ENCODE measurements at places on chromosomes 12 and 14. TPM values are rescaled to one million over a fixed set of nuclear protein-coding genes. Genes with fewer than 3 reads are reported as not detected.
A peak's percentile ranks its signal among the peaks of the same experiment; 100 is the strongest.

- H3K4me1 ChIP-seq: peaks cover 46% of the 10 kb centered on the region
- no peak for DNase-seq
- no peaks in the 10 kb centered on the region for H3K36me3 ChIP-seq
- peaks cover 17% of the 10 kb centered on the region for H3K27me3 ChIP-seq
Measured at GRCh38 chr12:25320123-25321006, 69.6 kb upstream of the KRAS start.

Gene TOMM20L
- total RNA-seq: not detected

Gene LRRC10
- not detected for total RNA-seq

DNA sequence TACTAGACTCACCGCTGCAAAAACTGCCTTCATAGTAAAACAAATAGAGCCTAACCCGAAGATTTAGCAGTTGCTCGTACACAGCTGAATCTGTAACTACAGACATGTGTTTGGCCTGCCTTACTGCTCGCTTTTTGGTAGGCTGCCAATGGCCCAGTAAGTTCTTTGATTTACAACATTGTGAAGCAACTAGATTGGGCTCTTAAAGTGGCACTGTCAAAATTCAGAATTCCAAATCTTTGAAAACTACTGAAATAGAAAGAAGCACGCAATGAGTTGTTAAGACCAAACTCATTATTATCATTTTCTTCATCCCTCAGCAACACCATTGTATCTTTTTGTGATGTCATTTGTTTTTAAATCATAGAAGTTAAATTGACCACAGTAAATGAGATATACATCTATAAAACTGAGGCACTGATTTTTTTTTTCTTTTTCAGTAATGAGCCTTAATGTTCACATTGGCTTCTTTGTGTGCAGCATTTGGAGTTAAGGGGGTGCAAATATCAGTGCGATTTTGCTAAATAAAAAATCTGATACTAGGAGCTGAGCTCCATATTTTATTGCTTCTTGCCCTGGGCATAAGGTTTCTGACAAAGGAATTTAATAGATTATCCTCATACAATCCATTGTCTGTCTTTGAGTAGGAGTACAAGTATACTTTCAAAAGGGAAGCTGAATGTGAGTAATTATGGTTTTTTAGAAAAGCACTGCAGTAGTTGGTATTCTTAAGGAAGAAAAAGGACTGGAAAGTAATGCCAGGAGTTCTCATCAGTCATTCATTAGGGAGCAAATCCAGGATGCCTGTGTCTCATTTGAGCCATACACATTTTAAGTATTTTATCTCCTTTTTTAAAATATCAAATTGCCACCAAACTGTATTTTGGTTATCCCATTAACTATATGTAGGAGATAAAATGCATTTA is 138.5 kb downstream of the KICS2 start:
- no peak overlapping the region for H3K27ac ChIP-seq
- no peak for DNase-seq
- H3K4me3 ChIP-seq: no peak overlapping the region
- peaks cover 4% of the 10 kb centered on the region for H3K4me1 ChIP-seq

GRCh38 chr14:55915456-55915855 is 202.8 kb upstream of the PELI2 start:
- H3K4me3 ChIP-seq: no peak overlapping the region
- no peak overlapping the region for H3K27ac ChIP-seq
- peaks cover 3% of the 10 kb centered on the region for H3K27me3 ChIP-seq
- no peak for DNase-seq

DNA sequence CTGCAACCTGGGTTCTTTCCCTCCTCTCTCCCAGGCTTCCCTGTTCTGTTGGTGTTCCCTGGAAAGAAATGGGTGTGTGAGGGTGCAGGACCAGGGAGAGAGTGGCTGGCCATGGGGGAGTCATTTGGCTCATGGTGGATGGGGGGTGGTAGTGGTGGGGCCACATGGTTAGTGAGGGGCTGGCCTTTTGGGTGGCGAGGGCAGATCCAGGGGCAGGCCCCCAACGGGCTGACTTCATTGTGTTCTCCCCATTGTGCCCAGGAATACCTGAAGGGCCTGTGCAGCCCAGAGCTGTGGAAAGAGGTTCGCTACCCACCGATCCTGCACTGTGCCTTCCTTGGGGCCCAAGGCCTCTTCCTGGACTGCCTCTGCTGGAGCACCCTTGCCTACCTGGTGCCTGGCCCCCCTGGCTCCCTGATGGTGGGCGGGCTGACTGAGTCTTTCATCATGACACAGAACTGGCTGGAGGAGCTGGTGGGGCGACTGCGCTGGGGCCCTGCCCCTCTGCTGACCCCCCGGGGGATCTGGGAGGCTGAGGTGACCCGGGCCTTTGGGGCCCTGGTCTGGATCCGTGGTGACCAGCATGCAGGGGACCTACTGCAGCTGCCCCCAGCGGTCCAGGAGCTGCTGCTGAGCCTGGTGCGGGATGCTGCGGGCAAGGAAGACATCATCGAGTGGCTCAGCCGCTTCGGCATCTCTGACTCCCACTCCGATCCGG is 9.0 kb downstream of the NYNRIN start:
- H3K4me1 ChIP-seq: no peaks in the 10 kb centered on the region
- no peak overlapping the region for H3K27ac ChIP-seq
- no peak overlapping the region for H3K4me3 ChIP-seq
- H3K27me3 ChIP-seq: peaks cover 26% of the 10 kb centered on the region

Gene FSCB
- total RNA-seq: not detected

GRCh38 chr12:95982602-95983001 is 13.5 kb downstream of the HAL start:
- H3K4me3 ChIP-seq: no peak overlapping the region
- H3K36me3 ChIP-seq: no peaks in the 10 kb centered on the region
- H3K4me1 ChIP-seq: no peaks in the 10 kb centered on the region

DNA sequence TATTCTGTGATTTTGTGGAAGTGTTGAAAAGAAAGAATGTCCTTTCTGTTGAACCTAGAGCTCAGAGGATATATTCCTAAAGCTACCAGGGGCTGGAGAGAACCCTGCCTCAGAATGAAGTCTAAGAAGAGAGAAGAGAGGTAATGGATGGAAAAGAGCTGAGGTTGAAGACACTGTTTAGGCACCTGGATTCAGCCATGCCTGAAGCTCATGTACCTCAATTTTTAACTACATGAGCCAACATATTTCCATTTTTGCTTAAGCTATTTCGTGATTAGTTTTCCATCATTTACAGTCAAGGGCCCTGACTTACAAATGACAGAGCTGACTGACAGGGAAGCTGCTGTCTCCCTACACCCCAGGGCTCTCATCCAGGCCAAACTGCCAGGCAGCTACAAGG is 10.7 kb downstream of the CAMKK2 start:
- H3K36me3 ChIP-seq: peaks cover 12% of the 10 kb centered on the region
- no peaks in the 10 kb centered on the region for H3K4me1 ChIP-seq
- H3K27me3 ChIP-seq: no peaks in the 10 kb centered on the region
- H3K27ac ChIP-seq: no peak overlapping the region

DNA sequence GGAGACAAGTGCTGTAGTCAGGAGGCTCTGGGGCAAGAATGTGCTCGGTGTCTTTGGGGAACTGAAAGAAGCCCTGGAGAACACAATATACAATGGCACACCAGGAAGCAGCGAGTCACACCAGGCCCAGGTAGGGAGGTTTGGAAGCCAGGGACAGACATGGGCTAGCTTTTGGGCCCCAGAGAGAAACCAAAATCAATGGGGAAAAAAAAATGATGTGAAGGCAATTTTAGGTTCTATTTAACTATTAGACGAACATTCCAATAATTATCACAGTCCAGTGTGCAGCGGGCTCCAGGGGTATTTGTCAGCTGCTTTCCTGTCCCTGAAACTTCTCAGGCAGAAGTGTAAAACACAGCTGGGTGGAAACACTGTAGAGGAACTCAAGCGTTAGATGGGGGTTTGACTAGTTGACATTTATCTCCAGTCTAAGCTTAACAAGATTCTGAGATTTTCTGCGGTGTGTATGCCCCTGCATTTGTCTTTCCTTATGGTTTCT is 21.8 kb upstream of the EGLN3 start:
- H3K4me1 ChIP-seq: peaks cover 6% of the 10 kb centered on the region
- DNase-seq: no peak

GRCh38 chr12:57844709-57845477 is 1.6 kb downstream of the CTDSP2 start:
- peaks cover 18% of the 10 kb centered on the region for H3K27me3 ChIP-seq
- peak overlapping the region; percentile 44 for H3K27ac ChIP-seq
- peaks cover 8% of the 10 kb centered on the region for H3K36me3 ChIP-seq
- H3K4me3 ChIP-seq: peak overlapping the region; percentile 77
- DNase-seq: no peak

All from activated T-helper 2 cell treated with anti-CD3 and anti-CD28 coated beads, Interferon-gamma antibody, Interleukin-2, Interleukin-4, amounts not matched to agents 10 μg/mL and 5 μg/mL and 100 μg/mL, durations not matched to agents 14 hours and 24 hours and 36 hours (primary cell).